ENCODE measurements at places on chromosomes 12 and 14.

- peak; percentile 44 for DNase-seq
These were observed 6.2 kb downstream of the FOXJ2 start for GRCh38 chr12:8038659-8039114.

DNA sequence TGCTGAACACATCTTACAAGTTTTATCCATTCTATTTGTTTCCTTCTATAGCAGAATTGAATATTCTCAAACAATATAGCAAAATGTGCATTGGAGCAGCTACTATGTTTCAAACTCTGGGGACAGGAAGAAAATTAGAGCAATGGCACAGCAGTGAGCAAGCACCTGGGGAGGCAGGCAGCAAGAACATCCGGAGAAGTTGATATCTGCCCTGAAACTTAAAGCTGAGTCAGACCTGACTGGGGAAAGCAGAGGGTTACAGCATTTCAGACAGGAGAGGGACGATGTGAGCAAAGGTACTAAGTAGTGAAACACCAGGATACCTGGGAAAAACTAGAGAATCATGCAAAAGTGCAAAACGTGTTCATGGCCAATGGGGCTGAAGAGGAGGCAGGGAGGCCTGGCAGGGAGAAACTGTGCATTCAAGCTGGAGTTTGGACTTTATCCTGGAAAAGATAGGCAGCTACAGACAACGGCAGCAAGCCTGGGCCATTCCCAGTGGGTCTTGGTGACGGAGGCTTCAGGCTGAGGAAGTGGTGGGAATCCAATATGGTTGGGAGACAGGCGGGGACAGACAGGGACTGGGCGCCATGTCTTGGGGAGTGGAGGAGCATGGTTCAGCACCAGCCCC, 118.0 kb upstream of the CDKN3 start:
- DNase-seq = no peak

- no peak for DNase-seq
These were observed 33.8 kb downstream of the MMAB start for GRCh38 chr12:109539508-109539907.

GRCh38 chr12:25376407-25376806, 125.7 kb upstream of the KRAS start:
- DNase-seq = no peak

DNA sequence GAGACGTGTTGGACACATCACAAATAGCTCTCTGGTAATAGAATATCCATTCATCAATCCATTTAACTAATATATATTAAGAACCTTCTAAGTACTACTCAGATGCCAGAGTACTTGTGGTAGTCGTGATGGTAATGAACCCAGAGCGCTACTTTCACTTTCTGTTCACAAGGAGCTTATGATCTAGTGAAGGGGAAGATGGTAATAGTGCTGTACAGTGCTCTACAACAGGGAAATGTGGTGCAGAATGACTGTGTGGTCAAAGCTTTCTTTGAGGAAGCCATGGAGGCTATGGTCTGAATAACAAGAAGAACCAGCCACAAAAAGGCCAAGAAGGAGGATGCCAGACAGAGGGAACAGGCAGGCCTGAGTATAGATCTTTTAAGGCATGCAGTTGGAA, 212.0 kb downstream of the PTPRO start:
- no peak for DNase-seq

DNA sequence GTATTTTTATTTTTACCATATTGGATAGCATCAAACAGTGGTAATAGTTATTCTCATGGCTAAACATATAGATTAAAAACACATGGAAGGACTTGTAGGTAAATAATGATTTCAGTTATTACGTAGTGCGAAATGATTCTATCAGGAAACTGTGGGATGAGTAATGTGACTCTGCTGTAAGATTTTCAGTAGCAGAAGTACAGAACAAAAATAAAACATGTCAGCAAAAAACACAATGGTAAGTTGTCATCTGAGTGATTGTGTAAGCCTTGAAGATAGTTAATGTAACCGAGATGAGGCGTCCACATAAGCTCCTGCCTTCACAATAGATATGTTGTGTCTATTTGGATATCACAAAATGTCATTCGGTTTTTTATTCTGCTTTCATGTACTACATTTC, 99.8 kb downstream of the BORCS5 start:
- DNase-seq = no peak

DNA sequence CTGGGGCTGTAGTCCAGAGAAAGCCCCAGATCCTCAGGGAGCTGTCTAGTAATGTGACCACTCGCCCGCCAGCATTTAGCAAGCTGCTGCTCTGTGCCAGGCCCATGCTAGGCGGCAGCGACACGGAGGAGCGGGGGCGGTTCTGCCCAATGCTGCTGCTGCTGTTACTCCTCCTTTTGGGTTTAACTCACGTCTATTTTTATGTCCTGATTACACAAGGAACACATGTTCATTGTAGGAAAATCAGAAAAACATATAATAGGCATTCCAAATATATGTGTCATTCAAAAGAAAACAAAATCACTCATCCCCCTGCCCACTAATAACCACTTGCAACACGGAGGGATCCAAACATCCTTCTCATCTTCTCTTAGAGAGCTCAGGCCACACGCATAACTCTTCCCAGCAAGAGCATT, 30.4 kb downstream of the CCDC92 start:
- DNase-seq = no peak

GRCh38 chr12:52266514-52266913, 7.9 kb upstream of the KRT86 start:
- no peak for DNase-seq

GRCh38 chr12:125382926-125383325, 317.7 kb downstream of the AACS start:
- no peak for DNase-seq

DNA sequence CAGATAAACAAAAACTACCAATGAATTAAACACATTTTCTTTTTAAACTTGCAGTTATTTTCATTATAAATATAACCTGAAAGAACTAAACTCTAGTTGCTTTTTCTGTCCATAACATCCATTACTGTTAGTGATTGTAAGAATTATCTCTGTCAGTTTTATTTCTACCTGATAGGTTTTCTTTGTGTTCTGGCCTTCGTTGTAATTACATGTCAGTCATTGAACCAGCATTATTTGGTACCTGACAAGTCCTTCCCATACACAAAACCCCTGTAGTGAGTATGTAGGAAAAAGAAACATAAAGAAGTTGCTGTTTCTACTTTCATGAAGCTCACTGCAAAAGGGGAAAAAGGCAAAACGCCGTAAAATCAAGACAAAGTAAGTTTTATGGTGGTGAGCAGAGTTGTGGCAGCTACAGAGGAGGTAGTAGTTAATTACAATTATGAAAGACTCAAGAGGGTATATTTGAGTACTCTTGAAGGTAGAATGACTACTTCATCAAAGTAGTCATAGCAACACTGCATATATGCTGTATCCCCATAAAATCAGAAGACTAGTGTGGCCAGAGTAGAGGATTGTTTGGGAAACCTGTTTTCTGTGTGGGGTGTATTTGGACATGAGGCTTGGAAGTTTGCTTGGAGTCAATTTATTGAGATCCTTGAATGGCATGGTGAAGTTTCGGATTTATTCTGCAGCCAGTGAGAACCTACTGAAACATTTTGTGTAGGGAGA, 102.8 kb downstream of the SLC5A8 start:
- no peak for DNase-seq

- DNase-seq = no peak
These were observed 329.8 kb downstream of the ATP23 start for GRCh38 chr12:58270966-58271705.

- no peak for DNase-seq
These were observed 350.4 kb downstream of the TRHDE start for GRCh38 chr12:72622556-72622955.

GRCh38 chr14:64779472-64779871, 75.2 kb downstream of the PLEKHG3 start:
- no peak for DNase-seq

- DNase-seq = no peak
These were observed 49.6 kb downstream of the CMKLR1 start for GRCh38 chr12:108289350-108290161.

GRCh38 chr14:34857689-34858449, 17.3 kb downstream of the BAZ1A start:
- no peak for DNase-seq

- no peak for DNase-seq
These were observed 664.1 kb downstream of the NOVA1 start for GRCh38 chr14:25933731-25934130.

GRCh38 chr14:76371066-76371465, 4.9 kb upstream of the ESRRB start:
- DNase-seq = no peak

GRCh38 chr12:72031066-72031465, 92.4 kb downstream of the TPH2 start:
- DNase-seq = no peak

DNA sequence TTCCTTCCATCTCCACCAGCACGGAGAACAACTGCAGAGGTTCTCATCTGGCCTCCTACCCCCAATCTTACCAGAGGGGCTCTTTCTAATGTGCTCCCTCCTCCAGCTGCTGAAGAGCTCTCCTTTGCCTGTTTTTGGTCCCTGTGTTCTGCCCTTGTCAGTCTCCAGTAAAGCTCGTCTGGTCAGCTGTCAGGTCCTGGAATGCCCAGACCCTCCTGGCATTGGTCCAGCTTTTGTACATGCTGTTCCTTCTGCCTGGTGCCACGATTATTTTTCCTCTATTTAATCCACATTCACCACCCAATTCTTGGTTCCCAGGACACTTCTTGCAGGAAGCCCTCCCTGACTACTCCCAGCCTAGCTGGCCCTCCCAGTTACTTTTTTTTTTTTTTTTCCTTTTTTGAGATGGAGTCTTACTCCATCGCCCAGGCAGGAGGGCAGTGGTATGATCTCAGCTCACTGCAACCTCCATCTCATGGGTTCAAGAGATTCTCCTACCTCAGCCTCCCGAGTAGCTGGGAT, 6.5 kb downstream of the SLC8B1 start:
- DNase-seq = no peak

DNA sequence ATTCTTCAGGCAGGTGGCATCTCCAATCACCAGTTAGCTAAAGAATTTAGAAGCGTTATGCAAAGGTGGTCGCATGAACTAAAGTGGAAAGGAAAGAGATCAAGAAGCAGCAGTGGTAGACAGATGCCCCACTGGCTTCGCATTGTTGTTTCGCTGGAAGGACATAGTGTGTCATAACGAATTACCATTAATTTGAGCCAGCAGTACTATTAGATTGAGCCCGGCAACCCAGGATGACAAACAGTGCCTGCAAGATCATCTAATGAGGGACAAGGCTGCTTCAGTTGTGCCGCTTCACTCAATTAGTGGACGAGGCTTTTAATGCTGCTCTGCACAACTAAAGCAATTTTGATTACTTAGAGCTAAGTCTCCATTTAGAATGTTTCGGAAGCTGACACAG, 274.5 kb upstream of the SOX5 start:
- no peak for DNase-seq

GRCh38 chr12:71371122-71371521, 68.5 kb upstream of the LGR5 start:
- no peak for DNase-seq

GRCh38 chr12:1073652-1074051, 82.6 kb downstream of the ERC1 start:
- no peak for DNase-seq
